Natural killer cell treated with Interleukin-12 subunit alpha and Interleukin-12 subunit beta and Interleukin-15 and Interleukin-18, amount 100 ng/mL, for 72 hours (primary cell): ENCODE measurements at places on chromosomes 7 and 10. TPM values are rescaled to one million over a fixed set of nuclear protein-coding genes. Genes with fewer than 3 reads are reported as not detected.

The IMPDH1 gene
- total RNA-seq, result 34.5 TPM

The HECTD2 gene
- total RNA-seq, result 3.2 TPM

The CYP2W1 gene
- not detected for total RNA-seq

The SEC61A2 gene
- total RNA-seq, result 54.8 TPM

The NUTM2D gene
- 2.1 TPM for total RNA-seq

The EEF1AKMT2 gene
- 24.4 TPM for total RNA-seq

The MYL10 gene
- not detected for total RNA-seq

The PCBD1 gene
- 44.9 TPM for total RNA-seq

The DYNC1I1 gene
- not detected for total RNA-seq

The LIPN gene
- not detected for total RNA-seq

The AQP1 gene
- 0.14 TPM for total RNA-seq
